Stimulated activated CD8-positive, alpha-beta memory T cell treated with anti-CD3 and anti-CD28 coated beads, Interleukin-2, amount 100 ng/mL, for 1 hour (primary cell): ENCODE measurements at places on chromosomes 7 and 10.

- DNase-seq = no peak
Measured at GRCh38 chr7:36232971-36233550, 80.0 kb downstream of the EEPD1 start.

DNA sequence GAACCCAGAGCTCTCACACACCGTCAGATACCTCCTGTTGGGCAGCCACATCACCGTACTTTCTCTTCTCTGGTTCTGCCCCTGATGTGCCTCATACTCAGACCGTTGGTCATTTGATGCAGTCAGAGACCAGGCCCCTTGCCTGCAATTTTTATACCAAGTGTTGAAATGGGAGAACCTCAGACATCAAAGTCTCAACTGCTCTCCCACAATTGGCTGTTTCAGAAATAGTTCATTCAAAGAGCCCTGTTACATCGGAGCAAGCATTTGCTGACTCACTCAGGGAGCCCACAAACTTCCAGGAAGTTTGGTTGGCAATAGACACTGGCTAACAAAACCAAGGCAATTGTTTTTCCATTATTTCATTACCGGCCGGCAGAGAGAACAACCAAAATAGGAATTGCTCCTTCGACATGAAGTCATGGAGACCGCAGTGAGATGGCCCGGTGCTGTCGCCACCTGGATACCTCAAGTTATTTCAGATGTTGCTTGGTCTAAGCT is 33.5 kb upstream of the ADAM12 start:
- no peak for DNase-seq

DNA sequence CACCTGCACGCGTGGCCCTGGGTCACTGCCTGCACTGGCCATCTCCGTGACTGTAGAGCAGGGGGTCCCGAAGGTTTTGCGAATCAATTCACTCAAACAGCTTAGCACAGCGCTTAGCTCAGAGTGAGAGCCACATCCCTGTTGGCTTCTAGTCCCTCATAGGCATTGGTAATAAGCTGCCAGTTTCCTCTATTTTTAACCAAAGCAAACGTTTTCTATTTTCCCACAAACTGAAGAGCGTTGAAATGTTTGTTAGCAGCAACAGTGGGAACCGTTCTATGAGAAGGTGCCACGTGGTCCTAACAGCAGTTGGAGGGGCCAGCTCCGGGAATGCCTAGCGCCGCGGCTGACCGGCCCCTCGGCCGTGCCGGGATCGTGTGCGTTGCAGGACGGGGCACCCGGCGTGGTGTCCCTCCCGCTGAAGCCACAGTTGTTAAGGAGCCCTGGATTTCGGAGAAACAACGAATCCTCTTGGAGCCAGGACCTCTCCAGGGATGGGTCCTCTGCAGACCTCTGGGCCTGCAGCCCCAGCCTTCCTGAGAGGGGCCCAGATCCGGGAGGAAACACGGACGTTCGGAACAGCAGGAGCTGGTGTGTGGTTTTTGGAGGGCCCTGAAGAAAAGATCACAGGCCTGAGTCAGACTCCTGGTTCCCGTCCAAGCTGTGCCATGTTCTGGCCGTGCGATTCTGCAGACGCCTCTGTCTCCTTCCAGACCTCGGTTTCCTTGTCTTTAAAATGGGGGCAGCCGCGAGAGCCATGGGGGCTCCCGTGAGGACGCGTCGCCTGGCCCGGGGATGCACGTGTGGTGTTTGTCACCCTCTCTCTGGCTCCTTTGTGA is 40.3 kb downstream of the FAM20C start:
- DNase-seq = no peak

DNA sequence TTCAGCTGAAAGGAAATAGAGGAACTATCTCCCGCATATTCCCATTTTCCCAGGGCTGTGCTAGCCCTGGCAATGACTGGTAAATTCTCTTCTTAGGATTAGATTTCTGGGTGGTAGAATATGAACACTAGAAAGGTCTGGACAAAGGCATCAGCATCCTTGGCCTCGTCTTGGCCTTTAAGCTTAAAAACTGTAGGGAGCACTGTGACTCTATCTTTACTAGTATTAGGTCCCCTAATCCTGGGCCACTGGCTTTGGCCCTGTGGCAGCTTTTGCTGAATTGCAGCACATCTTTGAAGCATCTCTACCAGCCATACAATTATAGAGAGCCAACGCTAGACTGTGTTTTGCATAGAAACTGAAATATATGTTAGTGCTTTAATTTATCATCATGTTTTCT is 41.5 kb upstream of the EBLN1 start:
- DNase-seq = no peak

- DNase-seq = no peak
Measured at GRCh38 chr7:155299535-155300202, 2.0 kb downstream of the INSIG1 start.

- DNase-seq = no peak
Measured at GRCh38 chr10:51768886-51769465, 69.6 kb upstream of the CSTF2T start.

GRCh38 chr7:24283897-24284698 is at the start of gene NPY:
Gene NPY, plus strand, starts transcription at chr7:24284190. Its CDS starts 1,051 bp downstream, at chr7:24285241.
- DNase-seq = no peak

DNA sequence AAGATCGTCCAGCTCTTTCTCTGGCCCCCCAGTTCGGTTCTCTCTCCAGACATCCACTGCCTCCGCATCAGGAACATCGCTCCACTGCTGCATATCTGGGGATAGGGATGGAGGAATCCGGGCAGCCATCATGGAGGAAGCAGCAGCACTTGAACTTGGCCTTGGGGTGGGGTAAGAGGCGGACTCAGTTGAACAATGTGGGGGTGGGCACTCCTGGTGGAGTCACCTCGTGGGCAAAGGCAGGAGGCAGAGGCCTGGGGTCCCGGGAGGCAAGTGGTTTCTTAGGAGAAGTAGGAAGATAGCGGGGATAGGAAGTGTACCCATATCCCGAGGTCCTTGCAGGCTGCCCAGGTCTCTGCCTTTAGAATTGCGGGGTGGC is 98.3 kb downstream of the CHST15 start:
- no peak for DNase-seq

- no peak for DNase-seq
Measured at GRCh38 chr7:142000244-142000643, 4.6 kb downstream of the MGAM start.

DNA sequence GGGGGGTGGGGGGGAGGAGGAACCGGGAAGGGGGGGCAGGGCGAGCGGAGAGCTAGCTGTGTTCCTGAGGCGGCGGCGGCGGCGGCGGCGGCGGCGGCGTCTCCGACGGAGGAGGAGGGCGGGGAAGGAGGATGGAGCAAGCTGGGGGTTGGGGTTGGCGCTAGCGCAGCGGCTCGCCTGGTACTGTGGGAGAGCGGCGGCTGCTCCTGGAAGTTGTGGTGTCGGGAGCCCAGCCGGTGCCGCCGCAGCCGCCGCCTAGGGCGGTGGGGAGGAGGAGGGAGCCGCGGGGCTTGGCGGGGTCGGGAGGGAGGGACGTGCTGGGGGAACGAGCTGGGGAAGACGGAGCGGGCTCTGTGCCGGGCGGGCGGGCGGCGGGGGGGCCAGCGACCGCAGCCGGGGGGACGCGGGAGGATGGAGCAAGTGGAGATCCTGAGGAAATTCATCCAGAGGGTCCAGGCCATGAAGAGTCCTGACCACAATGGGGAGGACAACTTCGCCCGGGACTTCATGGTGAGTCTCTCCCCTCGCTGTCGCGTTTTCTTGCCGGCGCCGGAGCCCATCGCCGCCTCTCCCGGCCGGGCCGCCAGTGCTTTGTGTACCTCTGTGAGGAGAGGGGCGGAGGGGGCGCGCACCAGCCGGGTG is at the start of gene PTPN12:
Gene PTPN12, plus strand, starts transcription at position 160 of the 642 bp plus-strand sequence. Its CDS starts 252 bp downstream, at position 412.
- DNase-seq = no peak

DNA sequence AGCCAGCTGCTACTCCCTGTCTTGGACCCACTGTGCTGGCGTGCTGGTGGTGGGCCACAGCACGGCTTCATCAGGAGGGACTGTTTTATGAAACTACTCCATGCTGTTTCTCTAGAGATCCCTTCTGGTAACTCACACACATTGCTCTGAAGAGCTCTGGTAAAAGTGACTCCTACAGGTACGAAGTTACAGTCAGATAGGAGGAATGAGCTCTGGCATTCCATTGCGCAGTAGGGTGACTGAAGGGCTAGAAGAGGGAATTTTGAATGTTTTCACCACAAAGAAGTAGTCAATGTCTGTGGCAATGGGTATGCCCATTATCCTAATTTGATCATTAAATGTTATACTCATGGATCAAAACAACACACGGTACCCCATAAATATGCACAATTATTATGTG is 609 bp downstream of the MAT1A start:
- DNase-seq = no peak

DNA sequence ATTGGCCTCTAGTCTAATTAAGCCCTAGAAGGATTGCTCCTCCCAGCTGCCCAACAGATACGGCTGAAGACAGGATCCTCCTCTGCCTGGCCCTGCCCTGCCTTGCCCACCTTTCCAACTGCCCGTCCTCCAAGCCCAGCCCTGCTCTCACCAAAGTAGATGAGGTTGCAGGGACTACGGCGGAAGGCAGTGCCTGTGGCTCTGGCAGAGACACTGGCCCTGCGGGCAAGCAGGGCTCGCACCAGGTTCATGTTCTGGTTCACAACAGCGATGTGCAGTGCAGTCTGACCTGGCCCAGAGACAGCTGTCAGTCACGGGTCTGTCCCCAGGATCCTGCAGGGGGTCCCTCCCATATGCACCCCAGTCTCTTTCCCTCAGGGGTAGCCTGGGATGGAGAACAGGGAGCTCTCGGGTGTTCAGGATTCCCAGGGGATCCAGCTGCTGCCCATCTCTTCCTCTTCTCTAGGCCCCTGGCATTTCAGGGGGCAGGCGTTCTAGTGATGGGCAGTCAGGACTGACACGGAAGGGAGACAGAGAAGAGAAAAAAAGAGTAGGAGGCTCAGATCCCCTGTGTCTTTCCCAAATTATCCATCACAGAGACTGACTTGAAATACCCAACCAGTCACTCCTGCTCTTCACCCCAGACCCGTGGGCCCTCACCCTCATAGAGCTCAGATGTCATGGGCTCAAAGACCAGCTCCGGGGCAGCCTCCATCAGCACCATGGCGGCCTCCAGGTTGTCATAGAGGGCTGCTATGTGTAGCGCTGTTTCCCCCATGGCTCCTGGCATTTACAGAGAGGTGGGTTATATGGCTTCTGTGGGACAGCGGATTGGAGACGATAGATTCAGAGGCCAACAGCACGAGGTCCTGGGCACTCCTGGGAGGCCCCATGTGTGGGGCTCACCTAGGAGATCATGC is 8.3 kb downstream of the TRPV6 start:
- no peak for DNase-seq

DNA sequence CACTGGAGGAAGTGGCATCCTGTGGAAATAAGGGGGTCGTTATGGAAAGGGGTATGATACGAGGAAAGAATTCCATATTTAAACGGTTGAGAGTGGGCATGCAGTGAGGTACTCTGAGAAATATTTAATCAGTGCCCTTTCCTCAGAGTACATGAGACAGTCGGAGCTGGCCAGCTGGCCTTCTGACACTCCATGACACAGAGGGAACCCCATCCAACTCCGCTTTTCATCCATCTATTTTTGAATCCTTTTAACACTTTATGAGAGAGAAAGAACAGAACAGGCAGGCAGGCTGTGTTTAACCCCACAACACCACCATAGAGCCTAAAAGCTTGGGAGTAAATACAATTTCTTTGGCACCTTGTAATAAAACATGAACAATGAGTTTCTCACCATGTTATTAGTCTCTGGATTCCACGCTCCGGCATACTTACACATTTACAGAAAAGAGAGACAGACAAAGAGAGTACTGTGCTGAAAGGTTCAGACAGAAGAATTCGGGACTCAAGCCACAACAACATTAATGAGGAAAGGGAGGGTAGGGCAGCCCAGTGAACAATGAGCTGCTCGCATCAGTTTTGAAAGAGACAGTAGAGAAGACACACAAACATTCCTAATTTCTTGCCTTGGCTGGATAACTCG is 124.2 kb upstream of the PDLIM1 start:
- DNase-seq = no peak

- DNase-seq = no peak
Measured at GRCh38 chr7:12635830-12636229, 51.6 kb upstream of the ARL4A start.

- no peak for DNase-seq
Measured at GRCh38 chr10:116947841-116948529, 57.0 kb downstream of the SHTN1 start.

- no peak for DNase-seq
Measured at GRCh38 chr7:118626739-118627138, 402.2 kb downstream of the ANKRD7 start.

DNA sequence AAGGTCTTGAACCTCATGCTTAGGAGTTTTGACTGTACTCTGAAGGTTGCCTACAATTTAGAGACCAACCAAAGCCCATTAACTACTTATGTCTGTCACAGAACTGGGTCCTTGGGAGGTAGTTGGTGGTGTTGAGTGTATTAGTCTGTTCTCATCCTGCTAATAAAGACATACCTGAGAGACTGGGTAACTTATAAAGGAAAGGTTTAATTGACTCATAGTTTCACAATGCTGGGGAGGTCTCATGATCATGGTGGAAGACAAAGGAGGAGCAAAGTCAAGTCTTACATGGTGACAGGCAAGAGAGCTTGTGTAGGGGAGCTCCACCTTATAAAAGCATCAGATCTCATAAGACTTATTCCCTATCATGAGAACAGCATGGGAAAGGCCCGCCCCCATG is 319.6 kb upstream of the ZMIZ1 start:
- no peak for DNase-seq

DNA sequence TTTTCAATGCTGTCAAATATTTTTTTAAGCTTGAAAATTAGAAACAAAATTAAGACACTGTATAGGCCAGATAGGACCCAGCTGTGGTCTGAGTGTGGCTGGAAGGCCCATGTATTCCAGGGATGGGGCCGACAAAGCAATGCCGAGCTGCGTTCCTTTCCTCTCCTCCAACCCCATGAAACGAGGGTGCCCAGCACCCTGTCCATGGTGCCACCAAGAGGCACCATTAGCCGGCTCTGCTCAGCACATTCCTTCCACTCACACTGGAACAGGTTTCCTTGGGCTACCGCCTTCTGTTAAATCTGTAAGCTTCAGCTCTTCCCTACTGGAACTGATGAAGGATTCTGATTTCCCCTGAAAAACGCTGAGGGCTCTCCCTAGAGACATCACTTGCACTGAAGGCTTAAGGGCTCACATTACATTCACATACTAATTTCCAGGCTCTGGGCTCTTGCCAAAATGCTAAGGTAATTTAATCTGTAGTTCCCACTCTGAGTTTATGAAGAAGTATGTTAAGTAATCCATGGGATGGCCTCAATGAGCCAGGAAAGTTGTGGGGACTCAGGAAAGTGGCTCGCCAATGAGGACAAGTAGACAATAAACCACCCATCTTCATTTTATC is 73.7 kb upstream of the CAMK2B start:
- DNase-seq = no peak

DNA sequence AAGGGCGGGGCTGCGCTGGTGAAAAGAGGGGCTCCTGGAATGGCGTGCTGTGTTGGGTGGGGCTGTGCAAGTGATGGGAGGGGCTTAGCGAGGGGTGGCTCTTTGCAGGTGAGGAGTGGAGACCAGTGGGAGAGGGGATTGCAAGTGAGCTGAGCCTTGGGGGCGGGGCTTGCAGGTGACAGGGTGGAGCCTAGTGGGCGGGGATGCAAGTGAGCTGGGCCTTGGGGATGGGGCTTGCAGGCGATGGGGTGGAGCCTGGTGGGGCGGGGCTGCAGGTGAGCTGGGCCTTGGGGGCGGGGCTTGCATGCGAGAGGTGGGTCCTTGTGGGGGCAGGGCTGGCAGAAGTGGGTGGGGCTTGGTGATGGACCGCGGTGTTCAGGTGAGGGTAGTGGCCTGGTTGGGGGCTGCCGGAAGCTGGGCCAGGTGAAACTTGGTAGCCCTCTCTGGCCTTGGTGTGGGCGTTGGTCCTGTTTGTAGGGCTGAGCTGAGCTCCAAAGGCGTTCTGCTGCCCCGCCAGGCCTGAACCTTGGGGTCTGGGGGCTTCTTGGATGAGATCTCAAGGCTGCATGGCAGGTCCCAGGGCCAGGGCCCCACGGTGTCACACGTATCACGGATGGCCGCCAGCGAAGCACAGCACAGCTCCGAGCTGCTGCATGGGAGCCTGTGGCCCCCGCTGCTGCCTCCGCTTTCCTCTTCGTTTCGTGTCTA is 743 bp upstream of the PITRM1 start:
- no peak for DNase-seq
